ENCODE measurements at places on chromosomes 5 and 9.

DNA sequence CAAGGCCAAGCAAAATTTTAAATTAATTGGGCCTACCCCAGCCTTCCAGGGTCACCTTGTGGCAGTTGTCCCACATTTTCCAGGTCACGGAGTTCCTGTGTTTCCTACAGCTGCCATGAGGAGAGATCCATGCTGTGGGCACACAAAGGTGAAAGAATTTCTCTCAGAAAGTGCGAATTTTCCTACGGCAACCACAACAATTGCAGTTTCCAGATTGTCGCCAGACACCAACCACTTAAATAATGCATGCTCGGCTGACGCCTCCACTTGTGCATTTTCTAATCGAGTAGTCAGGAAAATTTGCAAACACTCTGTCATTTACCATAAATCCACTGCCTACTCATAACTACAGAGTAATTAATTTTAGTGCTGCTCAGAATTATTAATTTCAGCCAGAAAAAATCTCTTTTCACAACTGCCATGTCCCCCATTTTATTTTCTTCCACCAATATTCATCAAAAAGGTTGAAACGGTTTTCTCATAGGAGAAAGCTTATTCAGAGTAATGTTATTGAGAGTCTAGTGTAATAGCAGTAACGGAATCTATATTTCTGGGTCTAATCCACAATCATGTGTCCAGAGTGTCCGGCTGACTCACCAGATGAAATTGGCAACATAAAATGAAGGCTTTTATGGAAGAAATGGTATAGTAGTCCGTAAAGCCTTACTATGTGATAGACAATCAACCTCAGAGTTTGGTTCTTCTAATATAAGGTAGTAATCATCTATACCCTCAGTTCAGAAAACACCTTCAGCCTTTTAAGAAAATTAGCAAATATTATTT lies 389.8 kb downstream of the NR2F1-AS1 start:
- no peaks in the 10 kb centered on the region for H3K4me1 ChIP-seq
- no peaks in the 10 kb centered on the region for H3K27me3 ChIP-seq
- H3K36me3 ChIP-seq = no peaks in the 10 kb centered on the region

DNA sequence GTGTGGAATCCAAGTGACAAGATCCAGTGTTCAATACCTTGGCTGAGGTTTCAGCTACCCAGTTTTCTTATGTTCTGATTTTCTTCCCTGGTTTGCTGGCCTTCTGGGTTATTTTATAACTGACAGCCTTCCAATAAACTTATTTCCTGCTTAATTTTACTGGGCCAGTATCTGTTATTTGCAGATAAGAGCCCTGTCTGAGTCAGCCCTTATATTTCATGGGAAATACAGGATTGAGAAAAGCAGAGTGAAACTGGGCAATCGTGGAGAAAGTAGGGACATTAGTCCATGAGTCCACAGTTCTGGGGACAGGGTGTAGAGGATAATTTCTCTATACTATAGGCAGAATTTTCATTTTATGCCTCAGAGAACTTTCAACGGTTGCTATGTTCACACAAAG lies 32.3 kb downstream of the TMEM167A start:
- H3K4me3 ChIP-seq = no peak overlapping the region
- no peak overlapping the region for H3K27ac ChIP-seq
- no peak for DNase-seq
- no peaks in the 10 kb centered on the region for H3K27me3 ChIP-seq
- H3K4me1 ChIP-seq = no peaks in the 10 kb centered on the region

GRCh38 chr5:66967826-66968262 lies 228.8 kb downstream of the CD180 start:
- H3K27ac ChIP-seq = no peak overlapping the region
- no peaks in the 10 kb centered on the region for H3K27me3 ChIP-seq
- no peak overlapping the region for H3K4me3 ChIP-seq

DNA sequence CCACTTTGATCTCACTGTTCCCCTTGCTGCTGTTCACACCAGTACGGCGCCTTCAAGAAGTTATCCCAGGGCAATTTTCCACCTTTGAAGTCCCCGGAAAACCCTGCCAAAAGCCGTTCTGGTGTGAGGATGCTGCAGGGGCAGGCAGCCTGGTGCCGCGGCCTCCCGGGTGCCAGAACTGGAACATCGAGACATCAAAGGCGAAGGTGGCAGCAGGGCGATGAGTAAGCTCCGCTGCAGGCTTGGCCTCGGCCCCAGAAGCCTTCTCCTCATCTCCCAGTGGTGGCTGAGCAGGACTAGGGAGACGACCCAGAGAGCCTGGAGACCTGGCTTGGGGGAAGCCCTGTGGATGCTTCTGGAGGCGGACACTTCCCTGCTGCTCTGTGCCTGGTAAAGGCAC lies 115.3 kb upstream of the MSX2 start:
- no peaks in the 10 kb centered on the region for H3K4me1 ChIP-seq
- no peak overlapping the region for H3K4me3 ChIP-seq
- H3K36me3 ChIP-seq = no peaks in the 10 kb centered on the region
- H3K27me3 ChIP-seq = peaks cover 2% of the 10 kb centered on the region
- H3K27ac ChIP-seq = no peak overlapping the region
- DNase-seq = no peak

DNA sequence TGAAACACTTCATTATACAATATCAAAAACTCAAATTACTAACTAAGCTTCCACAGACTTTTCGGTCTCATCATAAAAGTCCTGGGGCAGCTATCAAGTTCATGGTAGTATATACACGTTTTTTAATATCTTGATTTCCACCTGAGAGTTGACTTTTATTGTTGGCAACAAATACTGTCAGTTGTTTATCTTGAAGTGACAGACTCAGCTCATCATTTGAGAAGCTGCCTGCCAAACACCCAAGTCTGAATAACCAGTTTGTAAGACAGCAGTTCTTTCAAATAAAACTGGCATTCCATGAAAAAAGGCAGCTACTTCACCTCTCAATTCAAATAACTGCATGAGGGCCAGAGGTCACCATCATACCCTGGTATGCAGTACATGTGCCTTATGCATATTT lies 30.6 kb downstream of the SPACA9 start:
- no peak overlapping the region for H3K27ac ChIP-seq
- H3K4me3 ChIP-seq = no peak overlapping the region
- no peaks in the 10 kb centered on the region for H3K27me3 ChIP-seq

DNA sequence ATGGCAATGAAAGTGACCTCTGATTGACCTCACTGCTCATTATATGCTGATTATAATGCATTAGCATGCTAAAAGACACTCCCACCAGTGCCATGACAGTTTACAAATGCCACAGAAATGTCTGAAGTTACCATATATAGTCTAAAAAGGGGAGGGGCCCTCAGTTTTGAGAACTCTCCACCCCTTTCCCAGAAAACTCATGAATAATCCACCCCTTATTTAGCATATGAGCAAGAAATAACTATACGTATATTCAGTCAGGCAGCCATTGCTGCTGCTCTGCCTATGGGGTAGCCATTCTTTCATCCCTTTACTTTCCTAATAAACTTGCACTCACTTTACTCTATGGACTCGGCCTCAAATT lies 163.1 kb downstream of the ESM1 start:
- H3K4me3 ChIP-seq = no peak overlapping the region
- no peaks in the 10 kb centered on the region for H3K27me3 ChIP-seq
- H3K36me3 ChIP-seq = no peaks in the 10 kb centered on the region
- H3K27ac ChIP-seq = peak overlapping the region; percentile 79
- H3K4me1 ChIP-seq = peaks cover 23% of the 10 kb centered on the region
- DNase-seq = no peak

DNA sequence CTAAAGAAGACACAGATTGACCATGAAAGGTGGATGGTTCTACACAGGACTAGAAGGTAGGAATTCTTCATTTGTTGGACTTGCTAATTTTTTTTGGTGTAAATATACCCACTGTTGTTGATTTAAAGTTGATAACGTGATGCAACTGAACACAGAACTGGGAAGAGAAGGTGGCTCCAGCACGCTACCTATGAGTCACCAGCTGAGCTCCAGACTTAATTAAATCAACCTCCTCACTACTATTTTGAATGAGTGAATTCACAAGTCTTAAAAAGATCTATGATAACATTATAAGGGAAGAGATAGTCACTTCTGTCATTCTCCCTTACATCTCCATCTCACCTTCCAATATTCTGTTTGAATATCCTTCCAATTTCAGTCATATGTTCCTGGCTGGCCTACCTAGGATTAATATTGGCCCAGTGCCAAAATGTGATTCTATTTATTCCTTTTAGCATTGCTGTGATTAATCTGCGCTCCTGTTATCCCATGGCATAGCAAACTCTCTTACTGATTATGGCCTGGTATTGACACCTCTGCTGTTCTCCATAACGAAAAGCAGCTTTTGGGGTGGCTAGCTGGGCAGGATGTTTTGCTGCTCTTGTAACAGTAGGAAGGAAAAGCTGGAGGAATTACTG lies 135.9 kb upstream of the CCDC152 start:
- no peak overlapping the region for H3K4me3 ChIP-seq
- no peaks in the 10 kb centered on the region for H3K36me3 ChIP-seq
- no peak overlapping the region for H3K27ac ChIP-seq
- no peaks in the 10 kb centered on the region for H3K4me1 ChIP-seq

GRCh38 chr9:70490478-70490877 lies 76.0 kb upstream of the KLF9 start:
- H3K27me3 ChIP-seq = no peaks in the 10 kb centered on the region
- H3K27ac ChIP-seq = no peak overlapping the region
- no peaks in the 10 kb centered on the region for H3K36me3 ChIP-seq
- no peak overlapping the region for H3K4me3 ChIP-seq
- DNase-seq = no peak

GRCh38 chr5:82221020-82221419 lies 57.1 kb downstream of the RPS23 start:
- no peaks in the 10 kb centered on the region for H3K4me1 ChIP-seq
- DNase-seq = no peak
- no peak overlapping the region for H3K27ac ChIP-seq
- no peaks in the 10 kb centered on the region for H3K27me3 ChIP-seq
- no peaks in the 10 kb centered on the region for H3K36me3 ChIP-seq

DNA sequence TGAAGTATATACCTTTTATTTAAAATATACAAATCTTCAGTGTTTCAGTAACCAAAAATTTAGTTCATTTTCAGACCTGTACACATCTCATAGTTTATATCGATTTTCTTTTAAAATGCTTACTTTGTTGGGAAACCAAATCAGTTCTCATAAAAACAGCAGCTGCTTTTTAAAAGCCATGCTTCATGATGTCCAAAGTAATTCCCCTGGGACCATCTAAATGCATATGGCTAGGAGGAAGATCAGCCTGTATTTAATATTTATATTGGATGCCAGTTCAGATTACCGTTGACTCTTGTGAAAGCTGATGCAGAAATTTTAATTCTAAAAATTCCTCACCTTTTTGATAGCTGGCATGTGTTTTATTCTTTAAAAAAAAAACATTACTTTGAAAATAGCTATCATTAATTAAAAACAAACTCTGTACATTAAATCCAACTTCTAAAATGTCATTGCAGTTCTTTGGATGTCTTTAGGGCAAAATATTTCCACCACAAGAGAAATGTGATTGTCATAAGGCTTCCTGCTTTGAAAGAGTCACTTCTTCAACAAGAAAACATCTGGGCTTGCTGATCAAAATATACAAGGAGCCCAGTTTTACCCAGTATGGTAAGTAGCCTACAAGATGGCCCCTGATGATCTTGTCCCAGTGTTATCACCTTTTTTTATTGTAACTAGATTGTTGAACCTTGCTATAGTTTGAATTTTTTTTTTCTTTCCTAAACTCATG lies 1242.9 kb upstream of the CDH6 start:
- DNase-seq = no peak
- no peaks in the 10 kb centered on the region for H3K27me3 ChIP-seq
- H3K36me3 ChIP-seq = no peaks in the 10 kb centered on the region
- H3K4me1 ChIP-seq = no peaks in the 10 kb centered on the region

DNA sequence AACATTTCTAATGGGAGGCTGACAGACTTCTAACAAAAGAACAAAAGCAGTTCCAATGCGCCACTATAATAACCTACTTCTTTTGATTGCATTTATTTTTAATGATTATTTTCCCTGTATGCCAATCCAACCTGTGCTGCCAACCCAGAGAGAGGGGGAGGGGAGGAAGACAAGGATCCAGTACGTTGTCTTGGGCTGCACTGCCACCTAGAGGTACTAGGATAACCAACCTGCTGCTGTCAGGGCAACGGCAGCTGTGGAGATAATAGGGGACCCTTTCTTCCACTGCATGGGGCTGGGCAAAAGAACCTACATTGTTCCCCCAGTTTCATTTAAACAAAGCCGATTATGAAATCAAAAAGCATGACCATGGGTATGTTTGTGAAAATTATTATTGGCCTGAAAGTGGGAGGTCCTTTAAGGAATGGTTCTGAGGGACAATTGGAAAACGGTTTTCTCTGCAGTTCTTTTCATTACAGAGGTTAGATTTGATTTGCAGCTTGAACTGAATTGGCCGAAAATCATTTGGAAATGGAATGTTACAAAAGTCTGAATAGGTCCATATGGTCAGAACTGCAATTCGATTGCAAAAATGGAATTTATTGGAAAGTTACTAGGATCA lies 101.3 kb downstream of the RASEF start:
- no peaks in the 10 kb centered on the region for H3K4me1 ChIP-seq
- no peak overlapping the region for H3K27ac ChIP-seq
- no peaks in the 10 kb centered on the region for H3K36me3 ChIP-seq
- H3K4me3 ChIP-seq = no peak overlapping the region
- DNase-seq = no peak
- H3K27me3 ChIP-seq = no peaks in the 10 kb centered on the region

Data from tibial artery (tissue), 4 donors.